ENCODE measurements at places on chromosomes 13 and 19. TPM values are rescaled to one million over a fixed set of nuclear protein-coding genes. Genes with fewer than 3 reads are reported as not detected.

DNA sequence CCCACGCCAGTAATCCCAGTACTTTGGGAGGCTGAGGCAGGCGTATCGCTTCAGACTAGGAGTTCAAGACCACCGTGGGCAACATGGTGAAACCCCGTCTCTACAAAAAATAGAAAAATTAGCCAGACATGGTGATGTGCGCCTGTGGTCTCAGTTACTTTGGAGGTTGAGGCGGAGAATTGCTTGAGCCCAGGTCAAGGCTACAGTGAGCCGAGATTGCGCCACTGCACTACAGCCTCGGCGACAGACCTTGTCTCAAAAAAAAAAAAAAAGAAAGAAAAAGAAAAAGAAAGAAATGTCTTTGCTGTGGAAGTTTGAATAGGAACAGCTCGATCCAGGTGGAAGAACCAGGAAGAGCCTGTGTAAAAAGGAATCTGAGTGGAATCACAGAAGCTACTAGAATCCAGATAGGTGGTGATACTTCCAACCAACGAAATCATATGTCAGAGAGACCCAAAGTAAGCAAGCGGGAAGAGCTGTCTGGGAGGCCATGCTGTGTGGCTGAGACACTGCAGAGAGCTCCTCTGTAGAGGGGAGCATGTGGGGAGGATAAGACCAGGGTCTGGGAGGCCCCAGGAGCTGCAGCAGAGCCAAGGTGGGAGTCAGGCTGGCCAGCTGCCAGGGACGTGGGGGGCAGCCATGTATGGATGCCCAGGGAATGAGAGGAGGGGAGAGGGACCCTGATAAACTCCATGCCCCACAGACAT is 21.1 kb downstream of the LATS2 start:
- H3K27ac ChIP-seq, result peak overlapping the region; percentile 89
- no peak for DNase-seq
- peaks cover 9% of the 10 kb centered on the region for H3K36me3 ChIP-seq

GRCh38 chr19:996051-996838 is 4.0 kb upstream of the GRIN3B start:
- peak; percentile 75 for DNase-seq
- peaks cover 38% of the 10 kb centered on the region for H3K27me3 ChIP-seq
- H3K4me3 ChIP-seq, result peak overlapping the region; percentile 55
- no peak overlapping the region for H3K27ac ChIP-seq

Gene C13orf46
- 1.5 TPM for total RNA-seq

- peaks cover 18% of the 10 kb centered on the region for H3K36me3 ChIP-seq
- H3K27me3 ChIP-seq, result no peaks in the 10 kb centered on the region
- H3K4me3 ChIP-seq, result no peak overlapping the region
Observed at GRCh38 chr19:23817519-23817918, 58.8 kb upstream of the ZNF681 start.

- no peaks in the 10 kb centered on the region for H3K36me3 ChIP-seq
- H3K27ac ChIP-seq, result no peak overlapping the region
- H3K27me3 ChIP-seq, result no peaks in the 10 kb centered on the region
- DNase-seq, result no peak
- H3K4me1 ChIP-seq, result no peaks in the 10 kb centered on the region
Observed at GRCh38 chr13:49302817-49303216, 55.1 kb downstream of the CDADC1 start.

DNA sequence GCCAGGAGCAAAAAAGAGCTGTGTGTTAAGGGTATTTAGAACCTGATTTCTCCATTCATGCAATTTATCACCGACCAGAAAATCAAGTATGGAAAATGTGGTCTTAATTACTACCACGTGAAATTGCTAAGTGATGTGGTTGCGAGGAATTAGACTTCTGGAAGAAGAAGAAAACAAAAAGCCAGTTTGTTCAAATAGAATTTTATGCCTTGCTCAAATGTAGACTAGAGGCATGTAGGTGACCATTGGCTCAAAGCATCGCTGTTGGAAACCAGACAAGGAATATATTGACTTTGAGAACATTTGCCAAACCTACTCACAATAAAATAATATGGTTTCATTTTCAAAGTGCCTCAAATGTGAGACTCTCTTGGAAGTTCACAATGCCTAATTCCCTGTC is 57.3 kb upstream of the LRCH1 start:
- no peaks in the 10 kb centered on the region for H3K36me3 ChIP-seq
- no peaks in the 10 kb centered on the region for H3K27me3 ChIP-seq
- no peak overlapping the region for H3K27ac ChIP-seq

Gene TPTE2
- not detected for total RNA-seq

DNA sequence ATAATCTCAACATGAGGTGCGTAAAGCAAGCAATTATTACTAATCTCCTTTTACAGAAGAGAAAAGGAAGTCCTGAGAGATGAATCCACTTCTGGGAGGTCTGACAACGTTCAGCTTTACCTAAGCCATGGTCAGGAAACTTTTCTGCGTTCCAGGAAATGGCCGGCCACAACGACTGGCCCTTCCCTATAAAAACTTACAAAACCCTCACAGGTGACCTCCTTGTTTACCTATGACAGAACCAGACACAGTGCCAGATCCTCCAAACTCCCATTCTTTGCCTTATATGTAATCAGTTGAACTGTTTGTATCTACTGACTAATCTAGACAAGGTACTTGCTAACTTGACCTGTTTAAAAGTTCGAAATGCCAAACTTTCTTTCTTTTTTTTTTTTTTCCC is 351.7 kb upstream of the TMTC4 start:
- H3K36me3 ChIP-seq, result no peaks in the 10 kb centered on the region
- no peaks in the 10 kb centered on the region for H3K4me1 ChIP-seq
- H3K4me3 ChIP-seq, result no peak overlapping the region
- H3K27me3 ChIP-seq, result no peaks in the 10 kb centered on the region
- H3K27ac ChIP-seq, result no peak overlapping the region

DNA sequence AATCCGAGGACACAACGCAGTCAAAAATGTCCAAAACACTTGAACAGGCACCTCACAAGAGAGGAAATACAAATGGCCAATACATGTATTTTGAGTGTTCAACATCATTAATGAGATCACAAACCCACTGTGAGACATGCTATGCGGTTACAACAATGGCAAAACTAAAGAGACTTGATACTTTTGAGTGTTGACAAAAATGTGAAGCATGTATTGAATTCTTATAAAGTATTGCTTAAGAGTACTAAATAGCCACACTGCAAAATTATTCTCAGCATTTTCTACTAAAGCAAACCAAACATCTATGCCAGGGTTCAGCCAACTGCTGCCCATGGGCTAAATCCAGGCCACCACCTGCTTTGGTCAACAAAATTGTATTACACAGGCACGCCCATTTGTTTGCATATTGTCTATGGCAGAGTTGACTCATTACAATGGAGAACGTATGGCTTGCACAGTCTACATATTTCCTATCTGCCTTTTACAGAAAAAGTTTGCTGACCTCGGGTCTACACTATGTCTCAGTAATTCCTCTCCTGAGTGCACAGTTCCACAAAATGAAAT is 135.3 kb downstream of the B3GLCT start:
- no peak overlapping the region for H3K27ac ChIP-seq
- H3K36me3 ChIP-seq, result no peaks in the 10 kb centered on the region
- H3K4me3 ChIP-seq, result no peak overlapping the region
- H3K4me1 ChIP-seq, result no peaks in the 10 kb centered on the region

- no peak for DNase-seq
- H3K4me3 ChIP-seq, result no peak overlapping the region
- H3K36me3 ChIP-seq, result peaks cover 5% of the 10 kb centered on the region
- no peaks in the 10 kb centered on the region for H3K27me3 ChIP-seq
Observed at GRCh38 chr13:112434032-112434431, 57.9 kb downstream of the SPACA7 start.

DNA sequence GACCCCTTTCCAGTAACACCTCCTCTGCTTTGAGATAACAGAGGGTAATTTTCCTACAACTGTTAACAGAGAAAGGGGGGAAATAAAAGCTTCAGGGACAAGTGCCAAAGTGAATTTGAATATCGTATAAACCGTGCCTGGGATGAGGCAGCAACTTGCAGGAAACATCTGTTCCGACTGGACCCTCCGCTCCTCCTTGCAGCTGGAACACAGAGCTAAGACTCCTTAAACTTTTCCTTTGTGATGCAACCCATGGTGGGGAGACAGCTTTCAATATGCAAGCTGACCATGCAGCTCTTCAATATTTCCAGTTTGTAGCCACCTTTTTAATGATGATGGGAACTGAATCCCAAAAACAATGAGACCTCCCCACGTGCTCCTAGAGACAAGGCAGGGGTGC is 432.6 kb downstream of the ZNF536 start:
- DNase-seq, result peak; percentile 7
- H3K27ac ChIP-seq, result no peak overlapping the region
- H3K27me3 ChIP-seq, result no peaks in the 10 kb centered on the region

Gene TMEM221
- 0.90 TPM for total RNA-seq

DNA sequence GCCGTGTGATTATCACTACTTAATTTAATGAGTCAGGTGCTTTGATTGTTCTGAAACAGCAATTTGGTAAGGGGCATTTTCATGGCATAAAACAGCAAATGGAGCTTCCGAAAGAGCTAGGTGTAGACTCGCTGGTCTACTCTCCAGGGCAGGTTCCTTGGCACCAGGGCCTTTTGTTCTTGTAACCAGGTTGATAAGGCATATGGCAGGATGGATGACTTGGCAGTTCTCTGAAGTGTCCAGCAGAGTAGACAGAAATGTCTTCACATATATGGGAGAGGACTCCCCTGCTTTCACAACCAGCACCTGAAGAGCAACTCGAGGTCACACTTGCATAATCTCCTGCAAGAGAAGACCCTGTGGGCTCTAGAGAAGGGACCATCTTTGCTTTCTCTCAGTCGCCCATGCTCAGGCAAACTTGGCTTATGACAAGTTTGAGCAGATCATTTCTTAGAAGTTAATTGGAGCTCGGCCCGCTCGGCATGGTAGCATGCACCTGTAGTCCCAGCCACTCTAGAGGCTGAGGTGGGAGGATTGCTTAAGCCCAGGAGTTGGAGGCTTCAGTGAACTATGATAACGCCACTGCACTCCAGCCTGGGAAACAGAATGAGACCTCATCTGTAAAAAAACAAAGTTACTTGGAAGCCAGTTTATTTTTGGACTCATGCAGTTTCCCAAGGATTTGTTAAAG is 23.3 kb upstream of the WASF3 start:
- no peak overlapping the region for H3K27ac ChIP-seq
- peaks cover under 1% of the 10 kb centered on the region for H3K4me1 ChIP-seq
- no peaks in the 10 kb centered on the region for H3K36me3 ChIP-seq
- H3K27me3 ChIP-seq, result no peaks in the 10 kb centered on the region
- DNase-seq, result no peak

Gene NRTN
- total RNA-seq, result 4.0 TPM
